ENCODE measurements at places on chromosomes 2 and 18. TPM values are rescaled to one million over a fixed set of nuclear protein-coding genes. Genes with fewer than 3 reads are reported as not detected.

DNA sequence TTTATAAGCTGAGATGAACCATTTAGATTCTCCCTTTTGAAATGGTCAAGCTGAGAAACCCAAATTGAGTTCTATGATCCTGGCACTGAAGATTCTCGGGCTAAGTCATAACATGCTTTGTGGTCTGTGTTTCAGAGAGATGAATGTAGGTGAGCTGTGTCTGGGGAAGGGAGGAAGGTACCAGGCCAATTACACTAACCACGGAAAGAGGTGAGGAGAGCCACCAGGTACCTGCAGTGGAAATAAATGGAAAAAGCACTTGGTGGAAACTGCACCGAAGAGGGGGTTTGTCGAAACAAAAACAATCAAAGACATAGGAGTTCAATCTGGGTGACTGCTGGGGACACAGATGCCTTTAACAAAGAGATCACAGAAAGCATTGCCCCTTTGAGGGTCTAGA is 963 bp upstream of the MRPL44 start:
- no peak for DNase-seq

GRCh38 chr2:240819126-240819857 is 727 bp downstream of the KIF1A start:
- no peak for DNase-seq

Gene C2orf72
- 1.6 TPM for total RNA-seq

- peak; percentile 86 for DNase-seq
These were observed 78.8 kb upstream of the TFCP2L1 start for GRCh38 chr2:121363632-121364420.

Gene CCDC195
- total RNA-seq = not detected

- DNase-seq = no peak
These were observed 1.3 kb upstream of the LMAN1 start for GRCh38 chr18:59360381-59360780.

- DNase-seq = no peak
These were observed 132.3 kb upstream of the GALNT13 start for GRCh38 chr2:153739394-153739793.

DNA sequence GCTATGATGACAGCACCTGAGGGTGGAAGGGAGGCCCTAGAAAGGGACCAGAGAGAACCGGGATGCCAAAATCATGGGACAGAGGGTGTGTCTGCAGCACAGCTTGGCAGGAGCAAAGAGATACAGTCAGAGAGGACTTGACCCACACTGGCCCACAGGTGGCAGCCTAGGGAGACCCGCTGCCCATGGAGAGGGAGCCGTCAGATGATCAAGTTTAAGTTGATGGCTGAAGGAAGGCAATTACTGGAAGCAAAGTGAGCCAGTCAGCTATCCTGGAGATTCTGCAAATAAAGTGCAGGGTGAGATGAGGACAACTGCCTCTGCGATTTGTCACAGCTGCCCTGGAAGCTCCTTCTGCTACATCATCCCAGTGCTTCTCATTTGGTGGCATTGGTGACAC is 74.0 kb downstream of the CMPK2 start:
- peak; percentile 4 for DNase-seq

- no peak for DNase-seq
These were observed 72.3 kb downstream of the SMAD7 start for GRCh38 chr18:48878471-48878870.

- DNase-seq = no peak
These were observed 428.4 kb downstream of the TGIF1 start for GRCh38 chr18:3878401-3878800.

- no peak for DNase-seq
These were observed 211.4 kb upstream of the CCDC150 start for GRCh38 chr2:196427986-196428634.

Gene B3GNT7
- 0.17 TPM for total RNA-seq

GRCh38 chr2:11490194-11490593 is 24.2 kb upstream of the E2F6 start:
- no peak for DNase-seq

DNA sequence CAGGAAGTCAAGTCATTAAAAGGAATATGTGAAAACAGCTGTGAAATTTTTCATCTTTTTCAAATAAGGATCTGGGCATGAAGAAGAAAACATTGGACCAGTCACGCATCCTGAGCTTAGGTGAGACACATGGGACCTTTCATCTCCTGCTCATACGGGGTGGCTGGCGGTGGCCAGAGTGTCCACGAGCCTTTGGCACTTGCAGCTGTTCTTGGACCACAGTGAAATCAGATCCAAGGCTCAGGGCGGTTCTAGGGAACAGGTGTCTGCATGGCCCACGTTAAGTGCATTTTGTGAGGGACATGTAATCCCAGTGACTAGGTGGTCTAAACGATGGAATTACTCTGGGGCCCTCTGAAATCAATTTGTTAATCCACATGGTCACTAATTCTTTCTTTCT is 212.7 kb upstream of the COPS8 start:
- no peak for DNase-seq

Gene MAP2
- total RNA-seq = 4.0 TPM

DNA sequence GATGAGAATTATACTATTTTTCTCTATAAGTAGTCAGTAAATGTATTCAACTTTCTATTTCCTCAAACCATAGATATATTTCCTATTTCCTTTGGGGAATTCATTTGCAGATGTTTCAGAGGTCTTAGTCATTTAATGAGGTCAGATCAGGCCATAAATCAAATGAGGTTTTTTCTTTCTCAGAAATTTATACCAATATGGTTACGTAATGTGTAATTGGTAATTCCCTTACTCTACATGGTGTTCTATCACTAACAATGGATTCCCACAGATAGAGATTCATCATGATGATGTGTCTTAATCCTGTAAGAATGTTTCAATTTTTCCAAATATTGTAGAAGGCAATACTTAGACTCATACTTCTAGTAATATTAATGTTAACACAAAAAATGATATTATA is 108.0 kb downstream of the DPP4 start:
- DNase-seq = peak; percentile 51

Gene ACADL
- total RNA-seq = not detected

Gene CAVIN2
- 0.64 TPM for total RNA-seq

GRCh38 chr2:136235546-136235945 is 117.6 kb upstream of the CXCR4 start:
- no peak for DNase-seq

- no peak for DNase-seq
These were observed 290.7 kb upstream of the NRXN1 start for GRCh38 chr2:51322613-51323012.

DNA sequence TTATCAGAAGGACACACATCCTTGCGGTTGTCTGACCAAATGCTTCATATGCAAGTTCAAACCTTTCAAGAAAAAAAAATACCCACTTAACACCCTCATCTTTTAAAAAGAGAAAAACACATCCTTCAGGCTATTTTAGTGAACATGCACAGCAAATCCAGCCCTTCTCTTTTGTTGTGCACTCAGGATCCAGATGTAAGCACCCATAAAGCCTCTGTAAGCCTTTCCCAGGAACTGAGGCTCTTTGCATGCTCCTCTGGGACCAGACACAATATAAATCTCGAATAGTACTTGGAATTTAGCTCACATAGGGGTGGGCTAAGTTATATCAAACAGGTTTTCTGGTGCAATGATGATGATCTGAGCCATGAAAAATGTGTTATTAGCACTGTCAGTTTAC is 308.8 kb upstream of the FAM98A start:
- DNase-seq = no peak

DNA sequence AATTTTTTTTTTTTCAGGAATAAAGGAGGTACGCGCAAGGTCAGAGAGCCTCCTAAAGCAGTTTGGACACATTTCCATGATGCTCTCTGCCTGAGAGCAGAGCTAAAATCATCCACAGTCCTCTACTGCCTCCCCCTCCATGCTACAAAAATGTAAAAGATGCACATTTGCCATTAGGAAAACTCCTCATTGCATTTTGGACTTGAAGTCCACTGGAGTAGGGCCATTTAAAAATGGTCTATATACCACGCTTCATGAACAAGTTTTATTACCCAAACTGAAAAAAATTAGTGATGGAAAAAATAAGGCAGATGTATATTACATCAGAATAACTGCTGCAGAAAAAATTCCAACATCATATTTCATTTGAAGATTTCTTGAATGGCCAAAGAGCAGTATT is 256.0 kb downstream of the AFF3 start:
- DNase-seq = no peak

DNA sequence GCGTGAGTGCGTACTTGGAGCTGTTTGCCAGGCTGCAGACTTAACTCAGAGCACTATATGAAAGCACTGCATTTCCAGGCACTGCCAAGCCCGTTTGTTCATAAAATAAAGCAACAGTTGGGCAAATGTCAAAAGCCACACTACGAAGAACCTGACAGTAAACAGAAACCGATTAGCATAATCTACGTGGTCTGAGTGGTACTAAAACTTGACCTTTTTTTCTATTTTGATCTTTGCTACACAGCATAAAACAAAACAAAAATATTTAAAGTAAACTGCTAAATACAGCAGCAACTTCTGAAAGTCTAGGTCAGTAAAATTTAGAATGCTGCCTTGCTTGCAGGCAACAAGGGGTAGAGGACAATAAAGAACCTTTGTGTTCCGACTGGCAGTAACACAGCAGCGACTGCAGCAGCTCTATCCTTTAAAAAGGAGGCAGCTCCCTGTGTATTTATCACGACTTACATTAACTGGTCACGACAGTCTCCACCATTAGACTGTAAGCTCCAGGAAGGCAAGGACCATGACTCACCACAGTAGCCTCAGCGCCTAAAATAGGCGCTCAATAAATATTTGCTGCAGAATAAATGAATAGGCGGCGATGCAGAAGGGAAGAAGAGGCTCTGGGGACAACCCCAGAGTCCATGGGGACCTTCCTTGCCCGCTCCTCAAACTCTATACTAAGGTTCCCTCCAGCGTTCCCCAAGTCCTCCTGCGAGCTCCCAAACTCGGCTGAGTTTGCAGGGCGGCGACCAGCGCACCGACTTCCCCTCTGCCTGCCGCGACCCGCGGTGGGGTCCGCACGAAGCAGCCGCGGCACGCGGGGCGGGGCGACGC is 902 bp downstream of the SS18 start:
- DNase-seq = peak; percentile 48

DNA sequence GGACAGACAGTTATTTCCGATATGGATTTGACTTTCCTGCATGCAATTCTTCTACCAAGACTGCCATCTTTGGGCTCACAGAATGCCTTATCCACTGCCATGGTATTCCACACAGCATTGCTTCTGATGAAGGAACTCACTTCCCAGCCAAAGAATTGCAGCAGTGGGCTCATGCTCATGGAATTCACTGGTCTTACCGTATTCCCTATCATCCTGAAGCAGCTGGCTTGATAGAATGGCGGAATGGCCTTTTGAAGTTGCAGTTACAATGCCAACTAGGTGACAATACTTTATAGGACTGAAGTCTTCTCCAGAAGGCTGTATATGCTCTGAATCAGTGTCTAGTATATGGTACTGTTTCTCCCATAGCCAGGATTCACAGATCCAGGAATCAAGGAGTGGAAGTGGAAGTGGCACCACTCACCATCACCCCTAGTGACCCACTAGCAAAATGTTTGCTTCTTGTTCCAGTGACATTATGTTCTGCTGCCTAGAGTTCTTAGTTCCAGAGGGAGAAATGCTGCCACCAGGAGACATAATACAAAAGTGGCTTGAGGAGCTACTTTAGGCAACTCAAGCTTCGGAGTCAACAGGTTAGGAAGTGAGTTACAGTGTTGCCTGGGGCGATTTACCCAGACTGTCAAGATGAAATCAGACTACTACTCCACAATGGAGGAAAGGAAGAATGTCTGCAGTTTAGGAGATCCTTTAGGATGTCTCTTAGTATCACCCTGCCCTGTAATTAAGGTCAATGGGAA is 23.8 kb upstream of the SMAD4 start:
- peak; percentile 41 for DNase-seq

DNA sequence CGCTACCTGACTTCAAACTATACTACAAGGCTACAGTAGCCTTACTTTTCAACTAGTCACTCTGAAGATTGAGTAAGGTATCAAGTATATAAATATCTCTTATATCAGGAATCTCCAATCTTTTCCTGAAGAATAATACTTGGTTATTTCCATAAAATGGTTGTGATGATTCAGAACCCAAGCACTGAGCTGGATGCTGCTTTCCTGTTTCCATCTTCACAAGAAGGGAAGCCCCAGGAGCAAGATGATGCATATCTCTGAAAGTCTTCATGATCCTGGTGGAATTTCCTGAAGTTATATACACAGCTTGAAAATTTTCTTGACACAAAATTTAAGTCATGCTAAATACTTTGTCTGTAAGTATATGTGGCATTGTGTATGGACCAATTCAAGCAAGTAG is 243.9 kb upstream of the TANK start:
- no peak for DNase-seq

GRCh38 chr18:37712776-37713175 is 147.2 kb upstream of the CELF4 start:
- no peak for DNase-seq

All from M059J (cell line).